NCI-H2171 treated with DMSO at 0.1 percent for 48 hours (cell line): ENCODE measurements at places on chromosomes 3 and 15.
A peak's percentile ranks its signal among the peaks of the same experiment; 100 is the strongest.

- no peak for DNase-seq
These were observed 53.6 kb upstream of the UBE2E1 start for GRCh38 chr3:23752126-23752525.

- peak; percentile 4 for DNase-seq
These were observed 854.6 kb downstream of the NTRK3 start for GRCh38 chr15:87401973-87402372.

- DNase-seq, result no peak
These were observed 26.1 kb downstream of the SUMF1 start for GRCh38 chr3:4440951-4441350.

DNA sequence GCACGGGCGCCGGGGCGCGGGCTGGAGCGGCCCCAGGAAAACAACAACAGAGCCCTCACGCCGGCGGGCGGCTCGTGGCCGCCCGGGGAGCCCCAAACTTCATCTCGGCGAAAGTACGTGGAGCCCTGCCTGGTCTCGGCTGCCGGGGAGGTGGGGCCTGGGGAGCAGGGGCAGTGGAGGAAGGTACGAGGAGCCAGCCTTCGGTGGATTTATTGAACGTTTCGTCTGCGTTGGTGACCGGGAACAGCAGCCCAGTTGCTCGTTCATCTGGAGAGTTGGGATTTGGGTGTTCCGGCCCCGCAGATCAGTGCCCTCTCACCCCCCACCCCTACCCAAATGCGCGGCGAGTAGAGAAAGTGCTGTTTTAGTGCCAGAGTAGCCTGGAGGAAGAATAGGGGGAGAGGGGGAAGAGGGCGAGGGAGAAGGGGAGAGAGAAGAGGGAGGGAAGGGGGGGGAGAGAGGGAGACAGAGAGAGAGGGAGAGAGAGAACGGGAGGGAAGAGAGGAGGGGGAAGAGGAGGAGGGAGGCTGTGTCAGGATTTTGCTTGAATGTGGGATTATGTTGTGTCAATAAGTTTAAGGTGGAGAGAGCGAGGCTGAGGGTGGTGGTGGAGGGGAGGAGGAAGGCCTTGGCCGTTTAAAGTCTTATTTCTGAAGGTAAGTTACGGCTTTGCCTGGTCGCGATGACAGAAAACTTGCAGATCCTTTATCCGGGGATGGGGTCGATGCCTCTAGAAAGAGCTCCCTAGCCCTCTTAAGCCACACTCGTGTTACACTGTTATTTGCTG, 970 bp downstream of the BBX start:
- peak; percentile 74 for DNase-seq

- DNase-seq, result peak; percentile 15
These were observed 48.1 kb downstream of the ACAP2 start for GRCh38 chr3:195394700-195395099.

- no peak for DNase-seq
These were observed 192.8 kb upstream of the THBS1 start for GRCh38 chr15:39388118-39388517.

DNA sequence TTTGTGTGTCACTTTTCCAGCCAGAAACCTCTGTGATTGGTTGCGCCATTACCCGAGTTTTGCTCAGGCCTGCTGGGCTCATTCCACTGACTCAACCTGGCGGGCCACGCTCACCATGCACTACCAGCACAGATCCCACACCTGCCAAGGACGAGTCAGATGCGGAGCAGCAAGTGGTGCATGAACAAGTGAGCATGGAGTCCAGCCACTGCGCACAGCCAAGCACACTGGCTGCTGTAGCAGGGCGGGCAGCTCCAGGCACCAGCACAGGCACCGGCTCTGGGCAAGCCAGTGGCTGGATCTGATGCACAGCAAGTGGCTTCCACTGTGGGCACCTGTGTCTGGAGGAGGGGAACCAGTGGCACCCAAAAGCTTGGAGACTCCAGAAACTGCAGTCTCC, 110.4 kb downstream of the CBLB start:
- no peak for DNase-seq

GRCh38 chr15:90880381-90881145, 3.7 kb upstream of the FES start:
- DNase-seq, result no peak

DNA sequence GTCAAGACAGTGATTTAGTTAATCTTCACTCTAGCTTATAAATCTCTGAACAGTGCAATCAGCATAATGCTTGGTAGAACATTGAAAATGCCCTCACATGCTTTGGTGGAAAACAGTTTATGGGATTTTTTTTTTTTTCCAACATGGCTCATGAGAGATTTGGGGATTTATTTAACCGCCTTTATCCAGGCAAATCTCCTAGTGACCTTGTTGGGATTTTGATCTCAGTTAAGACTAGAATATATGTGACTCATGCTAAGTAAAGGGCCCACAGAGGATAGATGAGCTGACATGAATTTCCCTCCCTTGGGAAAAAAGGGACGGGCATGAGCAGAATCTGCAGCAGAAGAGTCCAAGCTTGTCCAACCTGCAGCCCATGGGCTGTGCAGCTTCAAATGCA, 18.7 kb downstream of the LRTM1 start:
- no peak for DNase-seq

- DNase-seq, result peak; percentile 57
These were observed at the start of gene SLC30A4 for GRCh38 chr15:45522328-45523165. Gene SLC30A4 (minus strand): TSS chr15:45522755. CDS start chr15:45522354, 401 bp downstream.

DNA sequence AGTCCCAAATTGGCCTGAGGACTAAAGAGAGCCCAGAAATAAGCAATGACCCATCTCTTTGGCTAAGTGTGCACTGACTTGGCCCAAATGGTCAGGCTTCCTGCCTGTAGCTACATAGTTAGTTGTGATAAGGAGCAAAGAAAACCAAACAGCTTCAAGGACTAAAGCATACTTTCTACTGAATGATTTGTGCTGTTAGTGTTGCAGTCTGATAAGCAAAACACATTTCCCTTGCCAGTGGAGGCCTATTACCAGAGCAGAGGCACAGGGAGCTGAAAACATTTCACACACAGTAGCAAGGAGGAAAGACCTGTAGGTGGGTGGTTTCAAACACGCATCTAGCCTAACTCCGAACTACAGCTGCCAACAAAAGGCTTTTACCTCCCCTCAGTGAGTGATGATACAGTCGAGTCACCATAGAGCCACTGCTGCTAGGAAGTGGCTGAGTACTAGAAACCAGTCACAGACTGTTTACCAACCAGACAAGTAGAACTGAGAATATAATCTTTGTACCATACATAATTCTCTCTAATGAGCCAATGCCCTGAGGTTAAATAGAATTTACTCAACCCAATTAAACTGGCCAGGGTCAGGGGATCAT, 222.3 kb upstream of the THBS1 start:
- no peak for DNase-seq

DNA sequence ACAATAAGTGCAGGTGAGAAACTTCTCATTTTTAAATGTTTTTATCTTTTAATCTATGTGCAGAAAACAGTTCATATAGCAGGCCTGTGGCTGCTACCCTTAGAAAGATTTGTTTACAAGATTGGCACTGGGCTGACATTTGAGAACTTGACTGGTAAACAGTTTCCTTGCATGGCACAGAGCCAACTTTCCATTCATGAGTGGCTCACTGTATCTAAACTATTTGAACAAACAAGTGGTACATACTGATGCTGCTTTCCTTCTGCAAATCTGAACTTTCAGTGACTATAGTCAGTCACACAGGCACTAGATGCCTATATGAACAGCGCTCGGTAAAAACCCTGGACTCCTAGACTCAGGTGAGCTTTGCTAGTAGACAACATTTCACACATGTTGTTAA, 6.3 kb upstream of the GTPBP8 start:
- DNase-seq, result peak; percentile 79

- DNase-seq, result no peak
These were observed 2.0 kb upstream of the CAPN7 start for GRCh38 chr3:15204005-15204404.

- no peak for DNase-seq
These were observed 8.2 kb downstream of the PRKCD start for GRCh38 chr3:53169045-53169831.

GRCh38 chr3:185508335-185508991, 9.6 kb upstream of the TMEM41A start:
- no peak for DNase-seq

DNA sequence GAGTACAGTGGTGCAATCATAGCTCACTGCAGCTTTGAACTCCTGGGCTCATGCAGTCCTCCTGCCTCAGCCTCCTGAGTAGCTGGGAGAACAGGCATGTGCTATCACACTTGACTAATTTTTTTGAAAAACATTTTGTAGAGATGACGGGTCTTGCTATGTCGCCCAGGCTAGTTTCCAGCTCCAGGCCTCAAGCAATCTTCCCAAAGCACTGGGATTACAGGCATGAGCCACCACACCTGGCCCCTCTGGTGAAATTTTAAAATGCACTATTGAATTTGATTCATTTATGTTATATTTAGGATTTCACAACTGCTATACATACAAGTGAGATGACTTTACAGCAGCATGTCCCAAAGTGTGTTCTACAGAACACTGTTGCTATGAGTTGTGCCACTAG, 50.8 kb upstream of the TPM1 start:
- no peak for DNase-seq

GRCh38 chr3:95302044-95302443, 1239.2 kb downstream of the NSUN3 start:
- no peak for DNase-seq

DNA sequence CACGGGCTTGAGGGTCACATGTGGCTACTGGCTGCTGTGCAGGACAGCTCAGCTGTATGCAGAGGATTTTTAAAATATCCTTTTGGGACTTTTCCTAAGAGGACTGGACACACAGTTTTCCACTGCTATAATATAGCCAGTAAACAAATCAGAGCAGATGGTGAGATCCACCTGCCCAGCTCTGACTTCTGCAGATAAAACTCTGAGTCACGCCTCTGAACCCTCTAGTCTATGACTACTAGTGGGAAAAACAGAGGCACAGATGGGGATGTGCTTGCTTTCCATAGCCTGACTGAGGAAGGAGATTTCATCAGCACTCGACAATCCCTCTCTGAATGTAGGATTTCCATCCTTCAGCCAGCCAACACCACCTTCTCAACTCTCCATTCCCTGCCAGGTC, 45.1 kb downstream of the COLQ start:
- DNase-seq, result peak; percentile 2

DNA sequence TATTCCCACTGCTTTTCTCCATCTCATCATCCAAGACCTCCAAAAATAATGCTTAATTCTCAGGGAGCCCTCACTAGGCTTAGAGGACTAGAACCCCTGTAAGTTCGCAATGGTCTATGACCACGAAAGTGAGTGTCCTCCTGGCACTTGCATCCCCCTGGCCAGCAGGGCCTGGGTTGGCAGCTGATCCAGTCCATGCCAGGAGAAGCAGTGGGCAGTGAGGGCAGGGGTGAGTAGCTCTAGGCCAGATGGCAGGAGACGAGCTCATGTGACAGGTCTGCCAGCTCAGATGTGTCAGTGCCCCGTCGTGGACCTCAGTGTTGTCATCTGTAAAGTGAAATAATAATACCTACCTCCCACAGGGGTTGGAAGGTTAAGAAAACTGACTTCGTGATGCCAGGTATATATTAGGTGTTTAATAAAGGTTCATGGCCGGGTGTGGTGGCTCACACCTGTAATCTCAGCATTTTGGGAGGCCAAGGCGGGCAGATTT, 11.1 kb downstream of the GP5 start:
- DNase-seq, result no peak

- DNase-seq, result no peak
These were observed 19.0 kb downstream of the USP13 start for GRCh38 chr3:179671747-179672242.

DNA sequence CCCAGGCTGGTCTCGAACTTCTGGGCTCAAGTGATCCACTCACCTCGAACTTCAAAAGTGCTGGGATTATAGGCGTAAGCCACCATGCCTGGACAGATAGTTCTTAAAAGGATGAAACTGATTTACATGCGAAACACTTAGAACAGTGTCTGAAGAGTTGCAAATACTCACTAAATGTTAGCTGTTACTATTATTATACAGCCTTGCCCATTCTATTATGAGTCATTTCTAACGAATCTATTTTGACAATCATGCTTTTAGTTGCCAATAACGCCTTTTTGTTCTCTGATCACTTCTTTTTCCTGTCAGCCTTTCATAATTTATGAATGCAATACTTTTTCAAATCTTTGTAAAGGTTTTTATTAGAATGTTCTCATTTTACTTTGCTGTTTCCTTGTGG, 112.7 kb downstream of the SNRK start:
- no peak for DNase-seq

DNA sequence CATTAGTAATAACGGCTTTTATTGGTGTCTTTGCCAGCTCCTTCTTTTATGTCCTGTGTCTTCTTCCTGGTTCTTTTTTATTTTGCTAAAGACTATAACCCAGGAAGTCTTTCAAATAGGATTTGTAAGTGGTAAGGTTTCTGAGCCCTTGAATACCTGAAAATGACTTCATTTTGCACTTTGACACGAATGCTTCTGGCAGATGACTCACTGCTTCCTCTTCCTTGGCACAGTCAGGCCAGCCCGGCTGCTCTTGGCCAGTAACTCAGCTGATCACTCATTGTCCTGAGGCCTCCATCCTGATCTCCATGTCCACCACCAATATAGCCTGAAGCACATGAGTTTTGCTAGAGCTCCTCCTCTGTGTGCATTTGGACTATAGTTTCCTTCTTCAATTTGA, 48.7 kb upstream of the NR2E3 start:
- DNase-seq, result no peak

- no peak for DNase-seq
These were observed 4.2 kb downstream of the PTPN23 start for GRCh38 chr3:47385007-47385406.

GRCh38 chr15:64146885-64147681, 4.4 kb upstream of the SNX22 start:
- no peak for DNase-seq

- DNase-seq, result no peak
These were observed 185.3 kb downstream of the CFAP20DC start for GRCh38 chr3:58864480-58864879.

DNA sequence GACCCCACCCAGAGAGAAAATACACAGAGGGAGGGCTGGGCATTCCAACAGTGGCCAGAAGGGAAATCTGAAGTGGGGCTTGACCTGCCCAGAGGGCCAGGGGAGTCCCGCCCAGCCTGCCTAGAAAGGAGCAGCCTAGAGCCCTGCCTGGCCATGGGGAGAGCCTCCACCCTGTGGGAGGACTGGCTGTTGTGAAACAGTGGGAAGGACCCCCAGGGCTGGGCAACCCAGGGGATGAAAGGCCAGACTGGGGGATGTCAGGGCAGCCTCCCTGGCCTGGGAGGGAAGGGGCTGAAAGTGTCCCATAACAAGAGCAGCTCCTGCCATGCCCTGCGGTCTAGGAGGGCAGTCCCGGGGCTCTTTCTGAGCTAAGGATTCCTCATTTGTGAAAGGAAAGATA, 69.0 kb downstream of the SLC12A8 start:
- no peak for DNase-seq

- DNase-seq, result no peak
These were observed 53.2 kb downstream of the ACAD9 start for GRCh38 chr3:128932516-128933212.

GRCh38 chr15:71559616-71560015, 250.7 kb upstream of the NR2E3 start:
- DNase-seq, result no peak

GRCh38 chr3:165464736-165465135, 268.6 kb upstream of the SLITRK3 start:
- no peak for DNase-seq
